ENCODE measurements at places on chromosomes 11 and 22. TPM values are rescaled to one million over a fixed set of nuclear protein-coding genes. Genes with fewer than 3 reads are reported as not detected.

- DNase-seq = no peak
Observed at GRCh38 chr11:26621132-26621531, 49.1 kb upstream of the MUC15 start.

- no peak for DNase-seq
Observed at GRCh38 chr11:473962-474785, 24.1 kb downstream of the PTDSS2 start.

DNA sequence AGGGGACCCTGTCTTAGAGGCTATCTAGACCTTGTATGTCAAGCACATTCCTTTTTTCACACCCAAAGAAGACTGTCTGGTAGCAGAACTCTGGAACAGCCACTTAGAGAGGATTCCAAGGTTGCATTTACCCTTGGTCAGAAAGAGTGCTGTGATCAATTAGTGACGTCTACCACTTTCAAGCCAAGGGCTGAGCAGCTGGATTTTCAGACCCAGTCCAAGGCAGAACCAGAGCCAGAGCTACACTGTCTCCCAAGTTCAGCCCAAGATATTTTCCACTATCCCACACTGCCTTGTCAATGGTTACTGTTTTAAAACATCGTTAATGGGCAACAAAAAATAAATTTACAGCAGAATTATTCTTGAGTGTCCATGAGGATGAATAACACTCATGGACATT is 24.0 kb downstream of the ABCC8 start:
- no peak for DNase-seq

- no peak for DNase-seq
Observed at GRCh38 chr11:110497231-110497978, 67.7 kb downstream of the FDX1 start.

The GRIA4 gene
- 1.2 TPM for total RNA-seq

DNA sequence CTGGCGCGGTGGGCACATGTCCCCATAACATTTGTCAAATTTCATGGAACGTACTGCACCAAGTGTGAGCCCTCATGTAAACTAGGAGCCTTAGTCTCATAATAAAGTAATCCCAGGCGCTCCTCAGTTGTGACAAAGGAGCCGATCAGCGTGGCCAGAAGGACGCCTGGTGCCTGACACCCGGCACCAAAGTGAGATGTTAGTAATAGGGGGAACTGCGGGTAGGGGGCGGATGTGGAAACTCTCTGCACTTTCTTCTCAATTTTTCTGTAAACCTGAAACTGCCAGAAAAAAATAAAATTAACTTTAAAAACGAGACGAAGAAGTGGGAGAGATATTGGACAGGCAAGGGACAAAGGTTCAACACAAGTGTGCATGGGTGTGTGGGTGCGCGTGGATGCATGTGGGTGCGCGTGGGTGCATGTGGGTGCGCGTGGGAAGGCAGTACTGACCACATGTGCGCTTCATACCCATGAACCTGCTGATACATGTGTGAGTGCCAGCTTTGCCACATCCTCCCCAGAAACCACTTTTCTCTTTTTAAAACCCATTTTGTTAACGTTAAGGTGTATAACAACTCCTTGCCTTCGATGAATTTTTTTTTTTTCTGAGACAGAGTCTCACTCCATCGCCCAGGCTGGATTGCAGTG is 55.4 kb upstream of the LINC01488 start:
- DNase-seq = no peak

GRCh38 chr11:60781286-60781980 is 3.7 kb upstream of the MS4A10 start:
- DNase-seq = no peak

DNA sequence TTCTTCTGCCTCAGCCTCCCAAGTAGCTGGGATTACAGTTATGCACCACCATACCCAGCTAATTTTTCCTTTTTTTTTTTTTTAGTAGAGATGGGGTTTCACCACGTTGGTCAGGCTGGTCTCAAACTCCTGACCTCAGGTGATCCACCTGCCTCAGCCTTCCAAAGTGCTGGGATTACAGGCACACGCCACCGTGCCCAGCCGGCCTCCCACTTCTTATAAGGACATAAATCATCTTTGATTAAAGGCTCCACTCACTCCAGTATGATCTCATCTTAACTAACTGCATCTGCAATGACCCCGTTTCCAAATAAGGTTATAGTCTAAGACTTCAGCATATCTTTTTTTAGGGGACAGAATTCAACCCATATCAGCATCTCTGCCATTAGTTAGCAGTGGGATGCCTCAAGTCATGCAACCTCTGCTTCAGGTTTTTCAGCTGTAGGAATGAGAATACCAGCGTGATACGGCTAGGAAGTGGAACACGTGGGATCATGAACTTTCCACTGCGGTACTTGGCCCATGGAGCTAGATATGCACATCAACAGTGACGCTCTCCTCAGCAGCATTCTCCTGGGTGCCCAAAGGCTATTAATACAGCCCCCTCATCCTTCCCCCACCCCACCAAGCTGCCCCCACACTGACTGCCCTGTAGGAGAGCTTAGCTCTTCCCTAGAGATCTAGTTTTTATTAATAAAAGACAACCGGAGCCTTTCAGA is 41.4 kb downstream of the MCHR1 start:
- DNase-seq = no peak

- no peak for DNase-seq
Observed at GRCh38 chr11:133697161-133697560, 148.2 kb downstream of the SPATA19 start.

The FIBIN gene
- 1.3 TPM for total RNA-seq

The RBM4 gene
- total RNA-seq = 80.2 TPM

- no peak for DNase-seq
Observed at GRCh38 chr11:8567602-8568198, 26.3 kb downstream of the STK33 start.

The TP53I11 gene
- total RNA-seq = 28.3 TPM

GRCh38 chr11:86181379-86181778 is 63.2 kb upstream of the EED start:
- no peak for DNase-seq

The MMP7 gene
- total RNA-seq = 15.0 TPM

- no peak for DNase-seq
Observed at GRCh38 chr11:108743851-108744250, 79.0 kb downstream of the DDX10 start.

- no peak for DNase-seq
Observed at GRCh38 chr11:102620818-102621561, 4.1 kb downstream of the MMP20 start.

DNA sequence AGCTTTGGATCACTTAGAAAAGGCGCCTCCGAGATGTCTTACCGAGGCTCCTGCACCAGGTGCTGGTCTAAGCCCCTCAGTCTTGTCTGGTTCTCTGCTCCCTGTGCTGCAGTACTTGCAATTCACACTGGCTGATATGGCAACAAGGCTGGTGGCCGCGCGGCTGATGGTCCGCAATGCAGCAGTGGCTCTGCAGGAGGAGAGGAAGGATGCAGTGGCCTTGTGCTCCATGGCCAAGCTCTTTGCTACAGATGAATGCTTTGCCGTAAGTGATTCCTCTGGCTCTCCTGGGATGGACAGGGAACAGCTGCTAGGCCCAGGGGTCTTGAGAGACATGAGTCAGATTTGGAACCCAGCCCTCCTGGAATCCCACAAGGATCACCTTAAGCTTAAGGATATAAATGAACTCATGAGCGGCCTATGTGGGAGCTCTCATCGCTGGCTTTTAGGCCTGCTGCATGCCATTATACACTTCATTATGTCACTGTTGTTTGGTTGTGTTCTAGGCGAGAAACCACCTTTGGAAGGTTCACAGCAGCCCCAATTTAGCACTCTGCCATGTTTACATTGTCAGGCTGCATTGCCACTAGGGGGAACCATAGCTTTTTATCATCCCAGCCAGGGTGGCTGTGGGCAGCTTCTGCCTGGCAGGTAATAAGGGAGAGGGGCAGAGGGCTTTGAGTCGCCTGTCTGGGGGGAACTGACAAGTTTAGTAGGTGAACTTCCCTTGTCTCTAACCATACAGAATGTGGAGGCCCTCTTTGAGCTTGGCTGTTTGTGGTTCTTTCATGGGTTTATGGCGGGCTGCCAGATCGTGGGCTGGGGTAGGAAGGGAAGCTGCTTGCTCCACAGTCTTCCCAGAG is 8.5 kb downstream of the ACAD8 start:
- DNase-seq = no peak

DNA sequence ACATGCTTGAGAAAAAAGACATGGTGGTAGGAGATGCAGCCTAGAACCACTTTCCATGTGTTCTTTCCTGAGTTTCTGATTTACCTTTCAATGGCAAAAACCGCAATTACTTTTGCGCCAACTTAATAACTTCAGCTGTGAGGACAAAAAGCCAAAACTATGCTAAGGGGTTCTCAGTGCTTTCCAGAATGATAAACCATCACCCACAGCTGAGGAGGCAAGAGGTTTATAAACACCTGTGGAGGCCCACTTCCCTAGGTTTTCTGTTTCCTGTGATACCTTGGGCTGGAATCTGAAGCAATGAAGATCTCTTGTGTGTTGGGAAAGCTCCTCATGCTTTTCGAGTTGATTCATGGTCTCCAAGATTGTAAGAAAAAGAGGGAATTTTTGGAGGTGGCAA is at the start of gene OOSP4A:
TSS of gene OOSP4A (plus strand) at position 301 of the 400 bp plus-strand sequence. CDS start at position 301, 0 bp downstream.
- no peak for DNase-seq

The ZNF215 gene
- total RNA-seq = 2.8 TPM
